ENCODE measurements at places on chromosomes 7 and 10.

DNA sequence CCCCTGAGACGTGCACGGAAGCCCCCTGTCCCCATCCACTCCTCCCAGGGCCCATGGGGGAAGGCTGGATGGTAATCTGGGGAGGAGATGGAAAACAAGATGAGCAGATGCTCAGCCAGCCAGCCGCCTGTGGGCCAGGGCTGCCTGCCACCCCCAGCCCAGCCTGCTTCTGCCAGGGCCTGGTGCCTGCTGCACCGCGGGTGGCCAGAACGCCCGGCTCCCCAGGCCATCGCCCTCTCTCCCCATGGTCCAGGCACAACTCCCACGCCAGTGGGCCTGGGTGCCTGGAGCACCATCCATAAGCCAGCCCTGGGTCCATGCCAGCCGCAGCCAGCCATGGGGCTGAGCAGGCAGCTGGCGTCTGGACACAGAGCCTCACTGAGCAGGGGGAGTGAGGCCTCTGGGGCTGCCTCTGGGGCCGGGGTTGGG lies 57.2 kb upstream of the ELN start:
- DNase-seq, result no peak

DNA sequence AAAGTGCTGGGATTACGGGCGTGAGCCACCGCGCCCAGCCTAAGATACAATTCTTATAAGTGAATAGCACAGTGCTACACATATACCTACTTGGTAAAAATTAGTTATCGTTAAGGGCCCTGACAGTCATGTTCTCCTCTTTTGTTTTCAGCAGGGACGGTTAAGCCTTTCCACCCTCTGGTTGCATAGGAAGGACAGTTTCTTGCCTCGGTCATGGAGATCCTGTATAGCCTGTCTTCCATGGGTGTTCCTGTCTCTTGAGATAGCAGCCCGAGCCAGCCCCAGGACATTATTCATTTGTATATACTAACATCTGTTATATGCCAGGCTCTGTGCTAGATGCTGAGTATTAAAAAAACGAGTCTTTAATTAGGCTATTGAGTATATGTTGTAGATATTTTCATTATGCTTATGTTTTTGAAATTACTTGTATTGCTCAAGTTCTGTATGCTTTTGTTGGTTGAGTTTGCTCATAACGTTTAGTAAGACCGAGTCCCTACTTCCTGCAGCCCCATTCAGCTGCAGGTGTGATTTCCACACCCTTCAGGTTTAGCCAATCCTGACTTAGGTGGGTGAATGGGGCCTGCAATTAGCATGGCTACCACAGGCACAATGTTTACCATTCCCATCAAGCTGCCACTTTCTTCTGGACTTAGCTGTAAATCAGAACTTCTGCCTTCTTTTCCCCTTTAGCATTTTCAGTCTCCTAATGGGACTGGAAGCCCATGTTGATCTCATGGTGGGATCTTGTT lies 24.8 kb downstream of the CCSER2 start:
- DNase-seq, result no peak

- DNase-seq, result no peak
Measured at GRCh38 chr7:98175260-98175940, 35.8 kb upstream of the BHLHA15 start.

- no peak for DNase-seq
Measured at GRCh38 chr10:85045046-85045445, 716.7 kb downstream of the CCSER2 start.

GRCh38 chr7:116455009-116455408 lies 44.5 kb upstream of the CAV2 start:
- DNase-seq, result no peak

DNA sequence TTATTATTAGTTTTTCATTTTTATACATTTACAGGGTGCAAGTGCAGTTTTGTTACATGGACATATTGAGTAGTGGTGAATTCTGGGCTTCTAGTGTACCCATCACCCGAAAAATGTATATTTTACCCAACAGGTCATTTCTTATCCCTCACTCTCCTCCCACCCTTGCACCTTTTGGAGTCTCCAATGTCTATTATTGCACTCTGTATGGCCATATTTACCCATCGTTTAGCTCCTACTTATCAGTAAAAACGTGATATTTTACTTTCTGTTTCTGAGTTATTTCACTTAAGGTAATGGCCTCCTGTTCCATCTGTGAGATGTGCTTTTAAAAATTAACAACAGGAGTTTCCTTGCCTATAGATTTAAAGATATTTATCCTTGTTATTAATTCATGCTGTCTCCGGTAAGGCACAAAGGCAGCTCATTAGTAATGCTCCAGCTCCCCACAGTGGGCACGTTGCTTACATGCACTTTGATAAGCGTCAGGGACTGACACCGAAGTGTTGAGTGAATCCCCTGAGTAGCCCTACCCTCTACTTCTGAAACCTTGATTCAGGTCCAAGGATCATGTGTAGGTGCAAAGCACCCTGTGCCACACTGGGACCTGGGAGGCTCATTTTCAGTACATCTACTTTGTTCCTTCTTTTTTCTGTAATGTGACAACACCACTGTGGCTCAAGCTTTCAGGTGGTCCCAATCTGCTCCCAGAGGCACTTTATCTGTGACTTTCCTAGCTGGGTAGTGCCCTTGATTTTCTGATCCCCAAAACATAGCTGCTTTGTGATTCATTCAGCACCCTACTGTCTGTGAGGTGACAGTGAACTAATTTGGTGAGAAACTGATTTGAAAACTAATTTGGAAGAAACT lies 27.3 kb downstream of the HYAL4 start:
- no peak for DNase-seq

- DNase-seq, result no peak
Measured at GRCh38 chr7:158206341-158206740, 381.3 kb downstream of the PTPRN2 start.

- no peak for DNase-seq
Measured at GRCh38 chr10:111316722-111317212, 239.9 kb downstream of the ADRA2A start.

DNA sequence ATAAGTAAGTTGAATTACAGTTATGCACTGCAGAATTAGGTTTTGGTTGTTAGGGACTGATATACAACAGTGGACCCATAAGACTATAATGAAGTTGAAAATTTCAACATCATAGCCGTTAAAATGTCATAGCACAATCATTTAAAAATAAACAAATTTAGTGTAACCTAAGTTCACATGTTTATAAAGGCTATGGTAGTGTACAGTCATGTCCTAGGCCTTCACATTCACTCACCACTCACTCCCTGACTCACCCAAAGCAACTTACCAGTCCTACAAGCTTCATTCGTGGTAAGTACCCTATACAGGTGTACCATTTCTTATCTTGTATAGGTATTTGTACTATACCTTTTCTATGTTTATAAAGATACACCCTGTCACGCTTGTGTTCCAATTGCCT lies 113.7 kb downstream of the RAB11FIP2 start:
- no peak for DNase-seq

DNA sequence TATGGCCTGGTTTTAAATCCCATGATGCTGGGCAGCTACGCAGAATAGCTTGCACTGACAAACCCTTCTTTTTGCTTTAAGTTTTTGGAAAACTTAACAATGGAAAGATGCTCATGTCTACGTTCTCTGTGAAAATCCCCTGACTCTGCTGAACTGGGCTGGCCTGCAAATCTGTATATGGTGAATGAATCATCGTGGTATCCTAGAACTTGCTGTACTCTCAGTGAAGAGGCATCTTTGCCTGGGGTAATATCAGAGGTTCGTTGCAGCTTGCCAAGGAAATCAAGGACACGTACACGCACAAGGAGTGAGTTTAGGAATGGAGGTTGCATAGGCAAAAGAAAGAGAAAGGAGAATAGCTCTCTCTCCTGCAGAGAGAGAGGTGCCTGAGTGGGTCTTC lies 382.0 kb upstream of the ADARB2 start:
- no peak for DNase-seq

DNA sequence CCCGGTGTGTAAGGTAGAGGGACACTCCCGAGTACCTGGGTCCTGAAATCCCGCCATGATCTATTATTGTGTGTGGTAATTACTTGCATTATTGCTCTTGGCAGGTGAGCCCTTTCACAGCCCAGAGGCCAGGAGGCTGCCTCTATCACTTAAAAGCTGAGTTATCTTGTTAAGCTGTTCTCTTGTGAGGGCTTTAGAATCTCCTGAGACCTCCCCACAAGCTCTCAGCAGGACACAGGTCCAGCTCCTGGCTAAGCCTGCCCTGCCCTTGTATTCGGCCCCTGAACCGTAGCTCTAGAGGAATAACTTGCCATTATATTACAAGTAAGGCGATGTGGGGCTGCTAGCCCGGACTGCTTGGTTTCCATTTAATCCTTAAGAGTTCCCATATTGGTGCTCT lies 13.9 kb downstream of the SND1 start:
- DNase-seq, result no peak

- DNase-seq, result no peak
Measured at GRCh38 chr10:48523212-48523819, 81.6 kb downstream of the ARHGAP22 start.

DNA sequence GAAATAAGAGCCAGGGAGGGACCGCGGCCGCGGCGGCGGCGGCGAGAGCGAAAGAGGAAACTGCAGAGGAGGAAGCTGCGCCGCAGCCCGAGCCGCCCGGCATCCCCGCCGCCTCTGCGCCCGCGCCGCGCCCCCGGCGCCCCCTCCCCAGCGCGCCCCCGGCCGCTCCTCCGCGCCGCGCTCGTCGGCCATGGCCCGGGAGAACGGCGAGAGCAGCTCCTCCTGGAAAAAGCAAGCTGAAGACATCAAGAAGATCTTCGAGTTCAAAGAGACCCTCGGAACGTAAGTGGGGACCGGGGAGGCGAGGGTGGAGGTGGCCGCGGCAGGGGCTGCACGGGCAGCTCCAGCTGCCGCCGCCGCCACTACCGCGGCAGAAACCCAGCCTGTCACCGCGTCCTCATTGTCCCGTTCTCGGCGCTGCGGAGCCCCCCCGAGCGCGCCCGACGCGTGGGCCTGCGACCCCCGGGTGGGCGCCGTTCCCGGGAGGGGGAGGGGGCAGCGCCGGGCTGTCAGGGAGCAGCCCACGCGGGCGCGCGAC lies 351 bp downstream of the CAMK1D start:
- DNase-seq, result no peak

DNA sequence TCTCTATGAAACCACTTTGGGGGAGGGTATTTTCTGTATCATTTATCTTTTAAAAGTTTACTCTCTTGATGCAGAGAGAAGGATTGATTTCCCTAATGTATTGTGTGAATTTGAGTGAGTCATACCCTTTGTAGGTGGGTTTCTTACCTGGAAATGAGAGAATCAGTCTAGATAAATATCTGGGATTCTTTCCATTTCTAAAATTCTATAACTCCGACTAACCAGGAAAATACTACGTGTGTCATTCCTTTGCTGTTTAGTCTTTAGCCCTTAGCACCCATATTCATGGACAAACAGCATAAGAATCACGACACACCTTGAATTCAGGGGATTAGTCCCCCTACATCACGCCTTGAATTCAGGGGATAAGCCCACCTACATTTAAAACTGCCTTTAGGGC lies 139.1 kb downstream of the GATA3 start:
- DNase-seq, result no peak

GRCh38 chr7:156147104-156147503 lies 334.8 kb upstream of the SHH start:
- DNase-seq, result no peak

GRCh38 chr10:92692080-92692671 lies 2.4 kb downstream of the HHEX start:
- DNase-seq, result no peak

DNA sequence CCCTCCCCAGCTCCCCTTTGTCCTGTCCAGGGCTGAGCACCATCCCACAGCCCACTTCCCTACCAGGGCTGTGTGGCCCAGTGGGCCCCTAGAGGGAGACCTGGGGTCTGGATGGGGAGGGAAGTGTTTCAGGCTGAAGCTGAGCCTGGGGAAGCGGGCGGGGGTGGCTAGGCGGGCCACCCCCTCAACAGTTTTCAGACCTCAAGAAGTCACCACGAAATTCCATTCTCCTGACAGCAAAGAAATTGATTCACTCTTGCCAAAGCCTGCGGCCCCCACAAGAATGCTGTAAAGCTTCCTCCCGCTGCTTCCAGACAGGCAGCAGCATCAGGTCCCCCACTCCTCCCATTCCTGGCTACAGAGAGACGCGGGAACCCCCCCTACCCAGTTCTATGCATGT lies 2.5 kb upstream of the LFNG start:
- DNase-seq, result no peak

- DNase-seq, result no peak
Measured at GRCh38 chr10:27349987-27350386, 109.4 kb upstream of the ACBD5 start.

DNA sequence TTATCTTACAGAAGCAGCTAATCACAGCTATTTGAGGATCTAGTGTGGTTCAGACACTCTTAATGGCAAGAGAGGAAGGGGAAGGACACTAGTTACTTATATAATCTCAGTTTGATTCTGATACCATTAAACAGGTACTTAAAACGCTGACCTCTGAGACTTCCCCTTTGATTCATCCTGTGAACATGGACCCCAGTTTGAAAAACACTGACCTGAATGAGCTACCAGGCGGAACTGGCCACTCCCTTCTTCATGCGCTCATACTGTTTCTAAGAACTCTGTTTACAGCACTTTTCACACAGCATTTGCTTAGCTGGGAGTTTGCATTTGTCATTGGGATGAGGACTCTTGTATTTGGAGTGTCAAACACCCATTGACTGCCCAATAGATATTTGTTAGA lies 45.7 kb downstream of the BEND7 start:
- no peak for DNase-seq

DNA sequence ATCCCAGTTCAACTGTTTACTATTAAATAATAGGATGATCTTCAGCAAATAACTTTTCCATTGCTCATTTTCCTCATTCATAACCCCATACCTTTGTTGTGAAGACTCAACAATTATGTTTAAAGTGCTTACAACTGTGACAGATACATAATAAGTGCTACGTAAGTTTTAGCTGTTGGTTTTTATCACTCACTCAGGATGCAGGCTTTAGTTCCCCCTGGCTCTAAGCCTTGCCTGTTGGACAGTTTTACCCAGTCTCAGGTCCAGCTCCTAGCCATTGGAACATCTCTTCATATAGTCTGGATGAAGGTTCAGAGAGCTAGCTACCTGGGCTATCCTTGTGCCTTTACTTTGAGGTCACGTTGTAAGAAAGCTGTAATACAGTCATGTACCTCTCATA lies 353.2 kb downstream of the CRPPA start:
- DNase-seq, result no peak

DNA sequence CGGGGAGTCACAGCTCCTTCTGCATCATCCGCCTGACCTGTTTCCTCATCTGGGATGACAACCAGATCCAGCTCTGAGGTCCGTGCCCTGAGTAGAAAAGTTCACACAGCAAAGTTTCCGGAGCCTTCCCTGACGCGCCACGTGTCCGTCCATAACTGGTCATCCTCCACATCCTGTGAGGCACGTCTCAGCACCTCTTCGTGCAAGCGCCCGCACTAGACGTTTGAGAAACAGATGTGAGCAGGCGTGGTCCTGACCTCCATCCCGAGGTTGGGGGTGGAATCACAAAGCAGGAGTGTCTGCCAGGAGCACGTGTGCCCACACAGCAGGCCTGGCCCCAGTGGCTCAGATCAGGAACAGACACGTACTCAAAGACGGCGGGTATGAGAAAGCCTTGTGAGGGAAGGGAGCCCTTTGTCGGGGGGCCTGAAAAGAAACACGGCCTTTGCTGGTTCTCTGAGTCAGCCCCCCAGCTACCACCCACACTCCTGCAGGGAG lies 520.8 kb downstream of the DNAJB6 start:
- no peak for DNase-seq

- DNase-seq, result no peak
Measured at GRCh38 chr7:24730018-24730369, 27.3 kb downstream of the GSDME start.
